ENCODE measurements at places on chromosomes 4 and X.

GRCh38 chr4:12488672-12489071, 995.5 kb downstream of the RAB28 start:
- DNase-seq = no peak

DNA sequence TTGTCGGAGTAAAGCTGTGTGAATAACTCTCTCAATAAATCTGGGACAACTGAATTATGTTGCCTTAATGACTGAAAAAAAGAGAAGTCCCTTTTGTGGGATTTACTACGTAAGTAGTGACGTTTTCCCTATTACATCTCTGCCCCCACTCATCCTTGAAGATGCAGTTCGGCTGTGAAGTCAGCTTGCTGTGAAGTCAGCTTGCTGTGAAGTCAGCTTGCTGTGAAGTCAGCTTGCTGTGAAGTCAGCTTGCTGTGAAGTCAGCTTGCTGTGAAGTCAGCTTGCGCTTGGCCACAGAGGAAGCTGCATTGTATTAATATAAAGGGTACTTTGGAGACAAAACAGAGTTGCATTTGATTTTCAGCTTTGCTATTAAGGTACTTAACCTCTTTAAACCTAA, 8.0 kb upstream of the VAMP7 start:
- DNase-seq = no peak

- no peak for DNase-seq
Measured at GRCh38 chr4:77913348-77913747, 50.7 kb downstream of the MRPL1 start.

GRCh38 chr4:152099061-152099425, 338.2 kb upstream of the GATB start:
- DNase-seq = no peak

DNA sequence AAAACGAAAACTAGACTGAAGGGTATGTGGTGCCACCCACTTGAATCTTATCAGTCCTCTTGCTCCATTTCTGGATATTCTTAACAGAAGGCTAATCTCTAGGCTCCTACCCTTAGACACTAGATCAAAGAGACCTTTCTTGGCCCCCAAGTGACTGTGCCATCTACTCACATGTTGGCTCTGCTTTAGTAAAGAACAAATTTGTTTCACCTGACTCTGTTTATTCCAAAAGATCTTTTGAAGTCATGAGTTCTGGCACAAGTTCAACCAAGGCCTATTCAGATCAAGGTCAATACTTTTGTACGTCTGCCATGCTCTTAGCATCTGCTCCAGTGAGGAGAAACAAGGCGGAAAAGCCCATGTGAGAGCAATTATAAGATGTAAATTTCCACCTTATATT, 37.3 kb downstream of the MAGEB17 start:
- no peak for DNase-seq

DNA sequence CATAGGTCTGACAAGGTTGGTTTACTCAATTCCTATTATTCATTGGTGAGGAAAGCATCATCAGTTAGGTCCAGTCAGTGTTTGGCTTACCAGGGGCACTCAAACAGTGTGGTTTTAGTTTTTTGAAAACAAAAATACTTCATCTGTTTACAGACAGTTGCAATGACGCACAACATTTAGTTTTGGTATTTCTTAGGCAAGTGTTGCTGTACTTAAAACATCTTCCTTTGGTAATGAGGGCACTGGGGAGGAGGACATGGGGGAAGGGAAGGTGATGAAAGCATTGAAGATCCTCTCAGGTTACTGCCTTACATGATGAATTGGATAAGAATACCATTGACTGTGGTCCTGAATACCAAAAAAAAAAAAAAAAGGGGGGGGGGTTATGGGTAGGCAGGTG, 93.7 kb upstream of the MAOA start:
- no peak for DNase-seq

GRCh38 chrX:19549838-19550237, 34.5 kb upstream of the MAP3K15 start:
- DNase-seq = no peak

GRCh38 chrX:40153345-40154249, 55.8 kb upstream of the BCOR start:
- peak; percentile 46 for DNase-seq
